ENCODE measurements at places on chromosomes 11 and 22.

DNA sequence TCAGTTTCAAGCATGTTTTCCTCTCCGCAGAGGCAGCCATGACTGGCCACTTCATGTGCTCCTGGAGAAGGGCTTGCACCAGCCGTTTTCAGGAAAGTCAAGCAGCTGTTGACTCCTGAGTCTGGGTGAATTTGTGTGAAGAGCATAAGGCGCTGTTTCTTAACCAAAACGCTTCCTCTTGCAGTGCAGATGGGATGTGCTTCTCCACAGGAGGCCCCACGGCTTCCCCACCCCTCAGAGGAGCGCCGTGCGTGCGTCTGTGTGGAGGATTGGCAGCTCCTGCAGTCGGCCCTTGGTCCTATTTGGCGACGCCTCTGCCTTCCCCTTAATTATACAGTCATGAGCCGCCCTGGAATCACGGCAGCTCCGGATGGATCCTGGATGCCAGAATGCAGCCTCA is 54.1 kb upstream of the B3GAT1 start:
- peak; percentile 57 for DNase-seq

- DNase-seq, result no peak
Measured at GRCh38 chr11:35372565-35373283, 46.6 kb downstream of the SLC1A2 start.

DNA sequence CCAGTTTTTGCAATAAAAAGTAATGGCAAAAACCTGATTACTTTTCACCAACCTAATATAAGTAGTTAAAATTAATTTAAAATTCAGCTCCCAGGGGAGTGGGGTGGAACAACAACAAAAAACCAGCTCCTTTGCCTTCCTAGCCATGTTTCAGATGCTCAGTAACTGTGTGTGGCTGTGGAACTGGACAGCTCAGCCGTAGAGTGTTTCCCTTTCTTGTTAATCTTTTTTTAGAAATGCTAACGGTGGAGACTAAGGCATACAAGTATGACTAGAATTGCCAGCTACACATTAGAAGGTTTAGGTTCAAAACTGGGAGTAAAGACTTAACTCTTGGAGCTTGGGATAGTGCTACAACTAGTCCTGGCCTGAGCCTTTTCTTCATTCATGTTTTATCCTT is 45.0 kb downstream of the PPP6R3 start:
- no peak for DNase-seq

- no peak for DNase-seq
Measured at GRCh38 chr11:2934021-2934550, 4.9 kb upstream of the PHLDA2 start.

- DNase-seq, result no peak
Measured at GRCh38 chr11:117225553-117226170, 6.2 kb downstream of the PCSK7 start.

DNA sequence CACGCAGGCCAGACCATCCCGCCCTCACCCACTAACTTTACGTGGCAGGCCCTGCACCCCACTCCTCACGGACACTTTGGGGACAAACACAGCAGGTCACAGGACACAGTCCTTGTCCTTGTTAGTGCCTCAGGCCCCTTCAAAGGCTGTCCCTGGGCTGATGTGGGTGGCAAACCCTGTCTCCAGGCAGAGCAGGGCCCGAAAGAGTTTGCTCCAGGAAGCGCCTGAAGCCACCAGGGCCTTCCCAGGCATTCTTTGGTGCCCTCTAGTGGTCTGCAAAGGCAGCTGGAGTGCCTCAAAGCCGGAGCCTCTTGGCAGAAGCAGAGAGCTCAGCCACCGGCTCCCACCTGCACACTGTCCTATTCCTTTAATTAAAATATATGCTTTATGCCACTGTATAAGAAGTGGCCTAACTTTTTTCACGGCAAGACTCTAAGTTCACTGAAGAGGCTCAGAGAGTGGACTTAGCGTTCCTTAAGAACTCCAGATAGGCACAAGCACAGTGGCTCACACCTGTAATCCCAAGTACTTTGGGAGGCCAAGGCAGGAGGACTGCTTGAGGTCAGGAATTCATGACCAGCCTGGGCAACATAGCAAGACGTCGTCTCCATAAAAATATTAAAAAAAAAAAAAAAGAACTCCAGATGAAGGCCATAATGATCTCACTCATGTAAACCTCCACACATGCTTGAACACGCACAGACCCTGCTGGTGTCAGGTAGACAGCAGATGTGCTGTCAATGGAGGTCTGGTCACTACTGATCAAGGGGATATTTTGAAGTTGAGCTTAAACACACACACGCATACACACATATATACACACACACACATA is 11.1 kb downstream of the TXN2 start:
- peak; percentile 48 for DNase-seq

All from NCI-H2227 treated with DMSO at 0.1 percent for 48 hours (cell line).